Stimulated activated CD4-positive, alpha-beta T cell treated with anti-CD3 and anti-CD28 coated beads, Interleukin-4, amount 100 ng/mL, for 4 hours (primary cell): ENCODE measurements at places on chromosomes 3 and 15.

GRCh38 chr3:4980229-4981203 is 1.3 kb downstream of the BHLHE40 start:
- peak; percentile 88 for DNase-seq

DNA sequence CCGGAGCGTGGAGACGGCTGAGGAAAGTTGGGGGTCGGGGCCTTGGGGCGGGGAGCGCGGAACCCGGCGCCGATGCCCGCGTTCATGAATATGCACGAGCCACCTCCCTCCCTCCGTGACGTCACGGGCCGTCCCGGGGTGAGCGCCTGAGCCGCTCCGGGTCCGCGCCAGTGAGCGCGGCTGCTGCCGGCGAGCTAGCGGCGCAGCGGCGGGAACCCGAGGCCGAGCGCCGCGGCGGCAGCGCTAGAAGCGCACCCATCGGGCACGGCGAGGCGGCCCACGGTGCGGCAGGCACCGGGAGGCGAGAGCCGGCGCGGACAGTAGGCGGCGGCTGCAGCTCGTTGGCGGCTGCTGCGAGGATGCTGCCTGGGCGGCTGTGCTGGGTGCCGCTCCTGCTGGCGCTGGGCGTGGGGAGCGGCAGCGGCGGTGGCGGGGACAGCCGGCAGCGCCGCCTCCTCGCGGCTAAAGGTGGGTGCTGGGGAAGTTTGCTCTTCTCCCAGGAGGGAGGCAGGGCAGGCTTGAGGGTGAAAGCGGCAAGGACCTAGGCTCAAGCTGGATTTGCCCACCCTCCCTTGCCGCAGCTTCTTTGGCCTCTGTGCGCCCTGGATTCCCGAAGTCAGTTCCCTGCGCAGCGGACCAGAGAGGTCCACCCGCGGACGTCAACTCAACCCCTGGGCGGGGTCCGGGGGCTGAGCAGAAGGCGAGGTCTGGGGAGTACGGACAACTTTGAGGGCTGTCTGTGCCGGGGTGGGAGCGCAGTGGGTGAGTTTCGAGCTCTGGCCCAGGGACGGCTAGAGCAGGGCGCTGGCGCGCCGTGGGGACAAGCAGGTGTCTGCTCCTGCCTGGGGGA is at the start of gene CLSTN2:
CLSTN2 (plus strand) TSS at position 170 of the 850 bp plus-strand sequence.
- no peak for DNase-seq

- no peak for DNase-seq
These were observed 28.6 kb upstream of the SH3BP5 start for GRCh38 chr3:15360788-15361493.

DNA sequence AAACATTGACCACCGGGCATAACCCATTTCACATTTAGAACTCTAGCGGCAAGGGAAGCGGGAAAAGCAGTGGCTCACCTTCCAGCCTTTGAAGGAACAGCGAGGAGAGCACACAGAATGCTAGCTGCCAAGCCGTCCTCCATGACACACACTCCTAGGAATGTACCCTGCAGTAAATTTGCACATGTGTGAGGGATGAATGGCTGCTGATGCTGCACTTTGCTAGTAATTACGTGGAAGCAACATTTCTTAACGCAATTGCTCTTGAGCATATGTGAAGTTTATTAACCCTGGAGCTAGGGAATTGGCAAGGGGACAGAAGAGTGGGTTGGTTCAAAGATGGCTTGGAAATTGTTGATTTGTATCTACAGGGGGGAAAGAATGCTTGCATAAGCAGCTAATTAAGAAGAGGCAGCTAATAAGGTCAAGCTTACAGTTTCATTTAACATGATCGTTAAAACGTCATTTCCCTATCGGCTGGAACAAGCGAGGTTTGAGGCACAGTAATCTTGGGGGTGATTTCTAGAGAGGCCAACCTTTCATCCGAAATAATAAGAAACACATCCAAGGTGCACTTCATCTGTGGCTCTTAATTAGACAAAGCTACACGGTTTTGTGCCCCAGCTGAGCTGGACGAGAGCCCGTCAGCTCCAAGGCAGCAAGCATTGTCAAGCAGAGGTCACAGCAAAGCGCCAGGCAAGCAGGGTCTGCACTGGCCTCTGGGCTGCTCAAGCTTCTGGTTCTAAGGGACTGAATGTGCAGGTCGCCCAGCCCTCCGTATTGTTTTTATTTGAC is 123.4 kb downstream of the CHSY1 start:
- no peak for DNase-seq

- DNase-seq, result no peak
These were observed 674.4 kb downstream of the NTRK3 start for GRCh38 chr15:87582169-87582568.

GRCh38 chr3:129282727-129283327 is 4.2 kb downstream of the HMCES start:
- no peak for DNase-seq

DNA sequence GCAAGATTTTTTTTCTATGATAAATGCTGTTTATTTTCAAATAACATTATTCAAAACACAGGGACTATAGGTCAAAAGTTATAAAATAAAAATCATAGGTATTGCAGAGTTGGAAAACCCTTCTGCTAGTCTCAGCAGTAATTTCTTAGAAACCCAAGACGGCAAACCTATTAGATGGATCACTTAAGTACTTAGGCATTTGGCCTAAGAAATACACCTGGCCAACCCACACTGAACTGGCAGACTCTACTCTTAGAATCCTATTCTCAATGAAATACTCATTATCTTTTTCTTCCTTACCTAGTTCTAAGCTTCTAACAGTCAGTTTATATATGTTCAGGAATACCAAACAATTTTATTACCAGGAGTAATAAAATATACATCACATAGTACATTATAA is 30.5 kb upstream of the RIOX2 start:
- DNase-seq, result no peak

DNA sequence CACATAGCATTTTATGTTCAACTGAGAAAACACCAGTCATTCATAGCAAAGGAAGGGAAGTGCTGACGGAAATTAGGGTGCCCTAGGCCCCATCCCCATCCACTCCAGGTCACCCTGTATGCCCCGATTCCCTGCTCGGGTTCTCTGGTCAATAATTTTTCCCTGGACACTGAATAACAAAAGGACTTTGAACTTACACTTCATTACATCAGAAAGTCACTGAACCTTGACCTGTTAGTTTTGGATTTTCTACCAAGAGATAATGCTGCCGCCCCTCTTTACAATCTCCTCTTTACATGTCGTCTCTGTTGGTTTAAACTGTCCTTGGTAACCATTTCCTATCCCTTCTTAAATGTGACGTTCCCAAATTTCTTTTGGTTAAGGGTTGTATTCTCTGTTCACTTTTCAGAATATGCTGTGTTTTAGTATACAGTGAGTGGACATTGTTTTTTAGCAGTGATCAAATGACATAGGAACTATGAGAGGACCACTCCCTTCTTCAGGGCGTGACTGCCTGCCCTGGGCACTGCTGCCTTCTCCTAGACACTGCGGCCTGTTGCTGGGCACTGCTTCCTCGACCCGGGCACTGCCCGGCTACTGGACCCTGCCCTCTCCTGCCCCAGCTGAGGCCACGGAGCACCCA is 13.6 kb upstream of the AHSG start:
- DNase-seq, result no peak

GRCh38 chr3:150317469-150317868 is 90.6 kb upstream of the TSC22D2 start:
- DNase-seq, result no peak

- no peak for DNase-seq
These were observed 69.2 kb upstream of the GOLGA8B start for GRCh38 chr15:34652726-34653033.

GRCh38 chr3:101141135-101141534 is 147.9 kb upstream of the ABI3BP start:
- DNase-seq, result no peak
